ENCODE measurements at places on chromosomes 16 and 17.

DNA sequence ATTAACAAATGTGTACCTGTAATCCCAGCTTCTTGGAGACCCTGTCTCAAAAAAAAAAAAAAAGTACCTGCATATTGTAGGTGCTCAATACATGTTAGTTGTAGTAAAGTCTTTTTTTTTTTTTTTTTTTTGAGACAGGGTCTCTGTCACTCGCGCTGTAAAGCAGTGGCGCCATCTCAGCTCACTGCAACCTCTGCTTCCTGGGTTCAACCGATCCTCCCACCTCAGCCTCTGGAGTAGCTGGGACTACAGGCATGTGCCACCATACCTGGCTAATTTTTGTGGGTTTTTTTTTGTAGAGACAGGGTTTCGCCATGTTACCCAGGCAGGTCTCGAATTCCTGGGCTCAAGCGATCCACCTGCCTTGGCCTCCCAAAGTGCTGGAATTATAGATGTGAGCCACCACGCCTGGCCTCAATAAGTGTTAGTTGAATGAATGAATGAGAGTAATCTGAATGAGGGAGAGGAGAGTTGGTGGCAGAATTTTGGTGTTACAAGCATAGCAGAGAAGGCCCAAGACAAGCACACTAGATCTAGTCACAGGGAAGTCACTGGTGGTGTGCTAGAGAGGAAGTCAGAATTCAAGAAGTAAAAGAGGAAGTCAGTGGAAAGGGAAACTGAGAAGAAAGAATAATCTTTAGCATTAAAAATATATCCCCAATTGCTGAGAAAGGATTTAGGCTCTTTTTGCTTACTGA lies 9.4 kb upstream of the MYL4 start:
- DNase-seq: no peak

GRCh38 chr16:75234856-75235696 lies 16.3 kb downstream of the CTRB1 start:
- no peak for DNase-seq

GRCh38 chr17:69909389-69909788 lies 165.6 kb upstream of the KCNJ16 start:
- no peak for DNase-seq

- DNase-seq: no peak
Measured at GRCh38 chr17:2990396-2990795, 73.0 kb downstream of the OR1D5 start.

DNA sequence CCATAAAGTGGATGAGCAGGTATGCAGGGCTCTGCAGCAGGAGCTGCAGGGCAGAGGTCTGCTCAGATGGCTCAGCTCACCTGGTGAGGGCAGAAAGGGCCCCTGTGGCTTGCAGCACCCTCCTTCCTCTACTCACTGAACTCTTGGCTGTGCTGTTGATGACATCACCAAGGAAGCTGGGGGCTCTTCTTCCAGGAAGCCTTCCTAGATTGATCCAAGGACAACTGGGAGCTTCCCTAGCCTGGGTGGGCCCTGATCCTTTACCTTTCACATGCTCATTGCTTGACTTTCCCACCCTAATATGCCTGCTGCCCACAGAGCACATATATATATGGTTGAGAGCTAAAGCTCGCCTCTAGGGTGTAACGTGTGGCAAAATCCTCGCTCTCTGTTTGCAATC lies 2.5 kb downstream of the KIF19 start:
- no peak for DNase-seq

- DNase-seq: no peak
Measured at GRCh38 chr17:48570325-48571023, 7.7 kb downstream of the HOXB4 start.

GRCh38 chr17:4344926-4345325 lies 21.5 kb downstream of the UBE2G1 start:
- DNase-seq: no peak

GRCh38 chr16:76932541-76933211 lies 258.3 kb upstream of the MON1B start:
- no peak for DNase-seq

GRCh38 chr17:45430006-45430737 lies 2.5 kb downstream of the ARHGAP27 start:
- no peak for DNase-seq

DNA sequence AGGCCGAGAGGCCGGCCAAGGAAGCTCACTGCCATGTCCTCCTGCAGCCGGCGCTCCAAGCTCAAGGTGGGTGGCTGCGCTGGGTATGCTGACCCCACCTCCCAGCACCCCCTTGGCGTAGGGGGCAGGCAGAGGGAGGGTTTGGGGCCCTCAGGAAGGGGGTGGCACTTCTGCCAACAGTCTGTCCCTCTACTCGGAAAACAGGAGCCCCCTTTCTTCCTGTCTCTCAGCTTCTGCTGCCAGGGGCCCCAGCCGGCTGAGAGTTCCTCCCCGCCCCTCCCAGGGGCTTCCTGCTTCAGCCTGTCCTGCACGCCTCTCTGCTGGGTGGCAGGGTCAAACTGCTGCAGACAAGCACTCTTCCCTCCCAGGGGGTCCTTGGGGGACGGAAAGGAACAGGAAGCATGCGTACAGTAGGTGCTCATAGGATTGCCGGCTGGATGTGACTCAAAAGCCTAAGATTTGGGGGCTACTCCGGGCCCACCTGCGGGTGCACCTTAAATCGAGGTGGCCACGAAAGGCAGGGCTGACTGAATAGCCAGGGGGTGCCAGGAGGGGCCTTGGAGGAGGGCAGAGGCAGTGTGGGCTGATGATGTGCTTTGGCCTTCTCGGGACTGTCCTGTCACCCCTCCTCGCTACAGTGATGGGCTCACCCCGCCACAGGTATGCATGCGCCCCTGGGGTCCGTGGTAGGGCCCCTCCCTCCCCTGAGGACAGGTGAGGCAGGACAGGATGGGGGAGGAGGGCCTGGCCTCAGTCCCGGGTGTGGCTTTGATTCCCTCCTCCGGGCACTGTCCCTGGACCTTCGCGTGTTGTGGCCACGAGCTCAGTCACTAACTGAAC lies 4.0 kb downstream of the CBX2 start:
- DNase-seq: no peak

- DNase-seq: no peak
Measured at GRCh38 chr17:28018439-28019070, 23.9 kb upstream of the NLK start.

DNA sequence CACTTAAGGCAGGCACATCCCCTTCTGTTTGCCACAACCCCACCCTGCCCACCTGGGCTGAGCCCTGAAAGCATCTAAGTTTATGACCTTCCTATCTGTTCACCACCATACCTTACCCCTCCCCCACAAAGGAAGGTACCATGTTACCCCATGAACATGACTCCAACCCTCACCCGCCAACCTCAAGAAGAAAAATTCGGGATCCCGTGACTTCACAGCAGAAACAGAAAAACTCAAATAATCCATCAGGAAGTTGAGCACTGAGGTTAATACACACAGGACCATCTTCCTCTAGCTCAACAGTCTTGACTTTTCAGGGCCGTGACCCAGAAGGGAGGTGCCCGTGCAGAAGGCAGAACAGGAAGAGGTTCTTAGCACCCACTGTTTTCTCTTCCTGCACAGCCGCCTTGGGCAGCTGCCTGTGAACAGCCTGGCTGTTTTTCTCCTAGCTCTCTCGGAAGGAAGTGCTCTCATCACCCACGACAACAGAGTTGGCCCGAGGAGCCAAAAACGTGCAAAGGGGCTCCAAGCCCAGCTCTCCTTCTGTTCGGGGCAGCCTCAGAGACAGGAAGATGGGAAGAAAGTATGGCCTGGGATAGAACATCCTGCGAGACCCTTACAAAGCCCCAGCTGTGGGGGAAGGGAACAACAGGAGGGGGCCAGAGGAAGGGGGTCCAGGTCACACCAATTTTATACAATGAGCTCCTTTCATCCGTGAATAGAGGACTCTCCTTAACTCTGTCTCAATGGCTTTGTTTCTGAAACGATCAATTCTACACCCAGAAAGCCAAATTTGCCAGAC lies 101.1 kb downstream of the XYLT1 start:
- DNase-seq: peak; percentile 56

DNA sequence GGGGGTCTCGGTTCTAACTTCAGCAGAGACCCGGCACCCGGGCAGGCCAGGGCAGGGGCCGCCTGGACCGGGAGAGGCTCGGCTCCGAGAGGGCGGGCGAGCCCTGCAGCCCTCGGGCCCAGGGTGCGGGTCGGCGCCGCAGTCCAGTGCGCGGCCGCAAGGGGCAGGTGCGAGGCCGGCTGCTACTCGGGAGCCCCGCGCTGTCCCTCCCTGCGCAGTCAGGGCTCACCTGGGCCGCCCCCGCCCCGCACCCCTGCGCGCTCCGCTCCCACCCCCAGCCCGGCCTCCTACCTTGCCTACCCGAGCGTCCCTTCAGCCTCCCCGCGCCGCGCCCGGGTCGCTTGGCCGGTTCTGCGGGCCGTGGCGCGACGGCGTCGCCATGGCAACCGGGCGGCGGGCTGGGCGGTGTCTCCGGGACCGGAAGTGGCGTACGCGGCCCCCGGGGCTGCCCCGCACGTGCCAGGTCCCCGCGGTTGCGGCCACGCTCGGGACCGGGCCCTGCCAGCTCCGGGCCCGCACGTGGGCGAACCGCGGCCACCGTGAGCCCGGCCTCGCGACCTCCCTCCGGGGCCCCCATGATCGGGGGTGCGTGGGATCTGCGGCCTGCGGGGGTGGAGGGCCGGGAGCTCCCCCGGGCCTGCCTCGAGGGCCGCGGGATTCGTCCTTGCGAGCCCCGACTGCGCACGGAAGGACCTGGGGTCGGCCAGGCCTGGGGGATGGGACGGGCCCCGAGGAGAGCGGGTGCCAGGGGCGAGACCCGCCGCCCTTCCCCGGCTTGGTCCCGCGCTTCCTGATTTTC lies at the start of gene CYB561:
Gene CYB561 (minus strand): TSS at position 353 of the 799 bp plus-strand sequence. CDS start 8,759 bp downstream, outside the sequence.
- peak; percentile 71 for DNase-seq

- peak; percentile 75 for DNase-seq
Measured at GRCh38 chr17:27569257-27569722, 61.7 kb upstream of the LGALS9 start.
